ENCODE measurements at places on chromosomes 2 and 18.

DNA sequence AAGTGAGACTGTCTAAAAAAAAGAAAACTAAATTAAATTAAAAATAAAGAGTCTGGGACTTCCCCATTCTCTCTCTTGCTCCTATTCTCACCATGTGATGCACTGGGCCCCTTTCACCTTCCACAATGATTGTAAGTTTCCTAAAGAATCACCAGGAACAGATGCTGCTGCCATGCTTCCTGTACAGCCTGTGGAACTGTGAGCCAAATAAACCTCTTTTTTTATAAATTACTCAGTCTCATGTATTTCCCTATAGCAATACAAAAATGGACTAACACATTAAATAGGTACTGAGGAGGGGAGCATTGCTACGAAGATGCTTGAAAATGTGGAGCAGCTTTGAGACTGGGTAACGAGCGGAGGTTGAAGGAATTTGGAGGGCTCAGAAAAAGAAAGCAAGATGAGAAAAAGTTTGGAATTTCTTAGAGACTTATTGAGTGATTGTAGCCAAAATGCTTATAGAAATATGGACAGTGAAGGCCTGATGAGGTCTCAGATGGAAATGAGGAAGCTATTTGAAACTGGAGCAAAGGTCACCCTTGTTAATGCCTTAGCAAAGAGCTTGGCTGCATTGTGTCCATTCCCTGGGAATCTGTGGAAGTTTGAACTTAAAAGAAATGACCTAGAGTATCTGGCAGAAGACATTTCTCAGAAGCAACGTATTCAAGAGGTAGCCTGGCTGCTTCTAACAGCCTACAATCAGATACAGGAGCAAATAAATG lies 128.7 kb downstream of the EIPR1 start:
- DNase-seq = no peak

- DNase-seq = no peak
These were observed 189.4 kb upstream of the GLI2 start for GRCh38 chr2:120546048-120546864.

- no peak for DNase-seq
These were observed 3.3 kb downstream of the DNMT3A start for GRCh38 chr2:25338401-25338800.

DNA sequence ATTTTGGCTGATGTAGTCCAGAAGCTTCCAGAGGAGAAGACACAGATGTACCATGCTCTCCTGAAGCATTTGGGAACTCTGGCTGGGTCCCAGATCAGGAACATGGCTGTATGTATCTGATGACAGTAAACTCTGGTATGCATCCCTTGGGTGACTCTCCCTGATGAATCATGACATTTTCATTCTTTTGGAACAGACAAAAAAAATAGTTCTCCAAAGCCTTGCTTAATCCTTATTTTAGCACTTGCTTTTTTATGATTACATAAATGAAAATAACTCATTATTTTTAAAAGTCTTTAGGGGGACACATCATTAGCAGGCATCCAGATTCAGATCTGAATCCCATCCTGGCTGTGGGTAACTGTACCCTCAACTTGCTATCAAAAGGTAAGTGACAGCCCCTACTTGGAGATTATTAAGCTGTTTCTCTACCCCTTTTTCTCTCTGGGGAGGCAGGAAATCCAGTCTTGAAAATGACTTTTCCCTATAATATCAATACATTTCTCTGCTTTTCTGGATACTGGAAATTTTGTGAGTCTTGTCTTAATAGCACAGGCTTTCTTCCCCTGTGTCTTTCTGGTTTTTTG lies 23.3 kb downstream of the AOX1 start:
- no peak for DNase-seq

GRCh38 chr18:24862201-24862816 lies 401.9 kb downstream of the HRH4 start:
- no peak for DNase-seq

DNA sequence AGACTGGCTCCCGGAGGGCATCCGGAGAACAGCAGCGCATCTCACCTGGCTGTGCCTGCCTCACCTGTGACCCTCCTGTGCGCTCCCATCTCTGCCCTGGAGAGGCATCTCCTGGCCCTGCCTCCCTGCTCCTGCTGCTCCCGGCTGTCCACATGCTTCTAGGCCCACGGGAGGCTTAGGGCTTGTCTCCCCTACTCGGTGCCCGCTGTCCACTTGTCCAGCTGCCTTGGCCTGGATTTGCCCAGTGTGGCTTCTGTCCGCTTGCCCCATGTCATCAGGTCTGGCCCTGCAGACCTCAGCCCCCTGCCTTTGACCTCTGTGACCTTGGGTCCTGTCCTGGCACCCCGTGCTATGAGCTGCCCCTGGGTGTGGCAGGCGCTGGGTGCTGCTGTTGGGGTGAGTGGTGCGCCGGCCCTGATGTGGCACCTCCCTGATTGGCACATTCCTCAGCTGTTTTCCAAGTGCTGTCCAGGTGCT lies 4.5 kb downstream of the BOK start:
- no peak for DNase-seq

DNA sequence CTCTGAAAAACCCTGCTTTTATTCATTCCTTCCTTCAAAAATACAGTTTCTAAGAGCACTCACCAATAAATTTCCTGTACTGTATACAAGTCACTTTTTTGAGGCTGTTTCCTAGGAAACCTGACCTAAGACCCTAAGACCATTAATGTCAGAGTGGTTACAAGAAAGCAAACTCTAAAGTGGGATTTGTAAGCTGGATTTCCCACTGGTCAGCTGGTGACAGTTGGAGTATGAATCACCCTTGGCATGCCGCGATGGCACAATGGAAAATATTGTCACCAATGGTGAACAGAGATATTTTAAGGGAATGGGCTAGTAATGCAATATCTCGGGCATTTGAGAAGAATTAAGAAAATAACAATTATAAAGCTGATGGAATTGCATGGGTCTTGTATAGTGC lies 101.9 kb downstream of the COL3A1 start:
- DNase-seq = no peak

All from NCI-H1930 (cell line).